ENCODE measurements at places on chromosomes 12 and 14.
A peak's percentile ranks its signal among the peaks of the same experiment; 100 is the strongest.

DNA sequence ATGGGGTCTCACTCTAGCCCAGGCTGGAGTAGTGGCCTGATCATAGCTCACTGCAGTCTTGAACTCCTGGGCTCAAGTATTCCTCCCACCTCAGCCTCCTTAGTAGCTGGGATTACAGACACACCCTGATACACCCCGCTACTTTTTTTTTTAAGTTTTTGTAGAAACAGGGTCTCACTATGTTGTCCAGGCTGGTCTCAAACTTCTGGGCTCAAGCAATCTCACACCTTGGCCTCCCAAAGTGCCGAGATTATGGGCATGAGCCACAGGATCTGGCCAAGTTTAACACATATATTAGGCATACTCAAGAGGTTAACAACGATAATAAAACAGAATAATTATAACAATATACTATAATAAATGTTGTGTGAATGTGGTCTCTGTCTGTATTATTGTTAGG, 25.8 kb downstream of the PPTC7 start:
- DNase-seq: no peak

DNA sequence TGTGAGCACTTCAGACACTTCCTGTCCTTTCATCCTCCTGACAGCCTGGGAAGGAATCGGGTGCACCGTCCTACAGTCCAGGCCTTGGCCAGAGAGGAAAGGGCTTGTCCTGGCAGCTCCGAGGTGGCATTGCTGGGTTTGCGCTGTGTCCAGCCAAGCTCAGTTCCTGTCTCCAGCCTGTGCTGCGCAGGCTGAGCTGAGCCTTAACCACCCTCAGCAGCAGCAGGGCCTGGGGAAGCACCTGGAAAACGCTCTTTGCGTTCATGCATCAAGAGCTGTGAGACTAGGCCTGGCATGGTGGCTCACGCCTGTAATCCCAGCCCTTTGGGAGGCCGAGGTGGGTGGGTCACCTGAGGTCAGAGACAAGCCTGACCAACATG, 33.7 kb upstream of the EML1 start:
- no peak for DNase-seq

- DNase-seq: no peak
These were observed 143.5 kb downstream of the RIMBP2 start for GRCh38 chr12:130572553-130572952.

DNA sequence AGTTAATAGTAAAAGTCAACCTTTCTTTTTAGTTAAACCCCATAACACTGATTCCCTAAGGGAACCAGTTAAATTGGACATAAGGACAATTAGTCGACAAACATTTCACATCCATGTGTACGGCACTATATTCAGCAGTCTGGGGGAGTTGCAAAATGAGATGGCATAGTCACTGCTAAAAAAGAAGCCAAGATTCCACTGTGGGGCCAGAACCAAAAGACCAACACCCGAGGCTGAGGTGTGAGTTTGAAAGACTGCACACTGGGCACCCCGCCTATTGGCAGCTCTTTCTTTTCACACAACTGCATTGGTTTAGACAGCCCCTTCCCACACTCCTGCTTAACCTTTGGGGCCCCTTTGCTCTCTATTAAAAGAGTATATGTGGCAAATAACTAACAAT, 16.7 kb downstream of the SETD3 start:
- DNase-seq: no peak

- DNase-seq: no peak
These were observed 380 bp downstream of the ANKRD13A start for GRCh38 chr12:109999649-109999971.

DNA sequence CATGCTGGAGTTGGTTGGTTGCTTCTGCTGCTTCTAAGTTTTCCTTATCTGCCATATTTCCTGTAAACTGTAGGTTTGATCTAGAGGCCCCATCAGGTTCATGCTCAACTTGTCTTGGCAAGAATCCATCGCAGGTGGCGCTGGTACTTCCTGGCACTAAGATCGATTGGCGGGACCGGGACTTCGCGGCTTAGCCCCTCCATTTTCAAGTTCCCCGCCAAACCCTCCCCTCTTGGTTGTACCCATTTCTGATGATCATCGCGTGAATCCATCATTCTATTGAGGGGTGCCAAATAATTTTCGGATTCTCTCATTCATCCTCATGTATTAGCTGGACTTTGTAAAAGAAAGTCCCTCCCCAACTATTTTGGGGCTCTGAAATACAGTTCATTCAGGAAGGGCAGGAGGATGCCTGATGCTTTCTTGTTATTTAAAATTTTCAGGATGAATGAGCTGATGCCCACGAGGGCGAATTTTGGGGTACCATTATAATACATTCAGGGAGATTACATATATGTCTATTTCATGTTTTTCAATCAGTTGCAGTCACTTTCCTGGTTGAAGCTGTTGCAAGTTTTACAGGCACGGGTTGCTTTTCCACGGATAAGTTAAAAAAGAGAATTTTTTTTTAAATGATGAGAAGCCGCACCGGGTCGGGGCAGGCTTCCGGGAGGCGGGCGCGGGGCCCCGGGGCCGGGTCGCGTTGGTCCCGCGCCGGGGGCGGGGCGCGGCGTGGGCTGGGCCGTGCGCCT, 395 bp upstream of the BRI3BP start:
- peak; percentile 88 for DNase-seq

Data from GM13977 (cell line).